ENCODE measurements at places on chromosomes 7 and 10.

GRCh38 chr10:125201791-125202622, 41.6 kb upstream of the CTBP2 start:
- DNase-seq = no peak

GRCh38 chr7:22549051-22549450, 49.1 kb upstream of the STEAP1B start:
- no peak for DNase-seq

- no peak for DNase-seq
Observed at GRCh38 chr10:111556666-111557065, 479.8 kb downstream of the ADRA2A start.

DNA sequence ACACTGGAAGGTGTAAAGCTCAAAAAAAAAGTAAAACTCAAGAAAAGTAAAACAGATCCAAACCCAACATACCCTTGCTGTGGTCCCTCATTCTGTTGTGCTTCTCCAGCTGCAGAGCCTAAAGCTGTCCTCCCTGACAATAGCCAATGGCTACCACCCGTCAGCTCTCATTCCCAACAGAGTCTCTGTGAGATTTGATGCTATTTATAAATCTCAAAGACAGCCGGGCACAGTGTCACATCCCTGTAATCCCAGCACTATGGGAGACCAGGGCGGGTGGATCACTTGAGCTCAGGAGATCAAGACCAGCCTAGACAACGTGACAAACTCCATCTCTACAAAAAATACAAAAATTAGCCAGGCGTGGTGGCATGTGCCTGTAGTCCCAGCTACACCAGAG, 116.0 kb downstream of the KMT2E start:
- DNase-seq = no peak

GRCh38 chr7:39816462-39817060, 133.5 kb upstream of the CDK13 start:
- no peak for DNase-seq

GRCh38 chr10:118459642-118460193, 117.6 kb upstream of the FAM204A start:
- DNase-seq = peak; percentile 27
